ENCODE measurements at places on chromosomes 3 and 15.

DNA sequence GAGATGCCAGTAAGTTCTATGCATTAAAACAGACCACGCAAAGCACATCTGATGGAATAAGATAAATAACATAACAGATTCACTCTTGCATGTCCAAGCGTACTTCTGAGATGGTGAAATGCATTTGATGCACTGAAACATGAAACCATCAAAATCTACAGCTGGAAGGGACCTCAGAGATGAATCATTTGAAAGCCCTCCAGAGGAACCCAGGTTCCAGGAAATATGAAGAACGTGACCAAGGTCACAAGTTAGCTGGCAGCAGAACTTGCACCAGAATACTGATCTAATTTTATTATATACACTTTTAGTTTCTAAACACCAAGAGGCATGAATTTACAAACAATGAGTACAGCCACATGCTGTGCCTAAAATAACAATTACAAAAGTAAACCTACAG lies 957.1 kb downstream of the FHIT start:
- DNase-seq: no peak
- H3K4me1 ChIP-seq: no peaks in the 10 kb centered on the region
- H3K36me3 ChIP-seq: no peaks in the 10 kb centered on the region
- no peaks in the 10 kb centered on the region for H3K27me3 ChIP-seq
- no peak overlapping the region for H3K4me3 ChIP-seq

DNA sequence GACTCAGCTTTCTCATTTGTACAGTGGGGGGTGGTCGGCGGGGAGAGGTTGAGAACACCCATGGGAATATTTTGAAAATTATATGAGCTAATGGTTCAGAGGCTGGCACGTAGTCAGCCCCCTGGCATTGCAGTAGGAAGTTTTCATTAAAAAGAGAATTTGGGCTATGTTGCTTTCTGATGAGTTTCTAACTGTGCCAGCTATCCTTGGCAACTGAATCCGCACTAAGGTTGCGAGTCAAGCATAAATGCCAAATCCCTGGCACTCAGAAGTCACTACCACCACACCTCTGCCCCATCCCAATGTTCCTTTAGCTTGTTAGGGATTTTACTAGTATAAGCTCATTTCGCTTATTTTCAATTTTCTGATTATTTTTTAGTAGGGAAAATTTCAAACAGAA lies 91.6 kb downstream of the DNASE1L3 start:
- no peak overlapping the region for H3K27ac ChIP-seq
- DNase-seq: no peak
- H3K4me1 ChIP-seq: peaks cover 23% of the 10 kb centered on the region
- peaks cover 38% of the 10 kb centered on the region for H3K36me3 ChIP-seq
- no peaks in the 10 kb centered on the region for H3K27me3 ChIP-seq
- no peak overlapping the region for H3K4me3 ChIP-seq

GRCh38 chr3:124203292-124203691 lies 211.4 kb upstream of the ROPN1 start:
- H3K27me3 ChIP-seq: no peaks in the 10 kb centered on the region
- no peak overlapping the region for H3K27ac ChIP-seq
- H3K4me3 ChIP-seq: no peak overlapping the region
- no peaks in the 10 kb centered on the region for H3K4me1 ChIP-seq

DNA sequence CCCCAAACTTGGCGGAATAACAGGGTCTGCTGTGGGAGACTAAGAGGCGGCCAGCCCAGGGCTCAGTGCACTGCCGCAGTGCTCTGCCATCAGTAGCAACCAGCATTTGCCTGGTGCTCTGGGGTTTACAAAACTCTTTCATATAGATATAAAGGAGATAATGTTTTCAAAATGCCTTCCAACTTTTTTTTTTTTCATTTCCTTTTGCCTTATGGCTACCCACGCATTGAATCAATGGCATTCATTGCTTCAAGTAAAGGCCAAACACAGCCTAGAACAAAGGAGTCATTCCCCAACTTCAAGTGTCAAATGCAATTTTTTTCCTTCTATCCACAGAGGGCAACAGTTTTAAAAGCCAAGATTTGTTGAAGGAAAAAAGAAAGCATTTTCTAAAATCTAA lies 11.6 kb upstream of the SLC24A5 start:
- no peak overlapping the region for H3K4me3 ChIP-seq
- no peak for DNase-seq
- H3K27me3 ChIP-seq: no peaks in the 10 kb centered on the region
- no peaks in the 10 kb centered on the region for H3K4me1 ChIP-seq
- H3K36me3 ChIP-seq: no peaks in the 10 kb centered on the region
- H3K27ac ChIP-seq: no peak overlapping the region

DNA sequence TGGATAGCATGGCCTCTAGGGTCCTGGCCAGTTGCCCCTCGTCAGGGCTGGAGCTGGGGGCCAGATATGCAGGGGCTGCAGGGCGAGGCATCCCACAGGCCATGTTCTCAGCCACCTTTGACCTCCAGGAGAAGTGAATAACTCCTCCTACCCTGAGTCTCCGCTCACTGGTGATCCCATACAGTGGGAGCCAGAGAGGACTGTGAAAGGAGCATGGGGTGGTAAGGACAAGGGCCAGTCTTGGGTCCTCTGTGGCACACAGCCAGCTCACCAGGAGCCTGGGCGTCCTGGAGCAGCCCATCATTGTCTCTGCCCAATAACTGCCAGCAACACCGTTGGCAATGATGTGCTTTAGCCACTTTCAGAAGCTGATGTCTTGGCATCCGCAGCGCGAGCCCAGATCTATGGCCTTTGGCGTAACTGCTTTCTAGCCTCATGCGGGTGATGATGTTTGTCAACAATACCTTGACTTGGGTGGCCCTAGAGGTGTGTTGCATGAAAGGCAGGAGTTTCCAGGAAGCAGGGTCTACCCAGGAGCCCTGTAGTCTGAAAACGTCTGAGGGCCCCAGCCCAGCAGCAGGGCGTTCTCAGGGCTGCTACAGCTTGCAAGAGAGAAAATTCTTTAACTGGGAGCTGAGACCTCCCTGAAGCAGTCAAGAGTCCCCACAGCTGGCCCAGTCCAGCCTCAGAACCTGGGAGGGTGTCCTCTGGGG lies 61.1 kb upstream of the IQSEC1 start:
- H3K27ac ChIP-seq: no peak overlapping the region
- no peak overlapping the region for H3K4me3 ChIP-seq
- DNase-seq: no peak
- no peaks in the 10 kb centered on the region for H3K36me3 ChIP-seq
- H3K27me3 ChIP-seq: no peaks in the 10 kb centered on the region
- no peaks in the 10 kb centered on the region for H3K4me1 ChIP-seq

DNA sequence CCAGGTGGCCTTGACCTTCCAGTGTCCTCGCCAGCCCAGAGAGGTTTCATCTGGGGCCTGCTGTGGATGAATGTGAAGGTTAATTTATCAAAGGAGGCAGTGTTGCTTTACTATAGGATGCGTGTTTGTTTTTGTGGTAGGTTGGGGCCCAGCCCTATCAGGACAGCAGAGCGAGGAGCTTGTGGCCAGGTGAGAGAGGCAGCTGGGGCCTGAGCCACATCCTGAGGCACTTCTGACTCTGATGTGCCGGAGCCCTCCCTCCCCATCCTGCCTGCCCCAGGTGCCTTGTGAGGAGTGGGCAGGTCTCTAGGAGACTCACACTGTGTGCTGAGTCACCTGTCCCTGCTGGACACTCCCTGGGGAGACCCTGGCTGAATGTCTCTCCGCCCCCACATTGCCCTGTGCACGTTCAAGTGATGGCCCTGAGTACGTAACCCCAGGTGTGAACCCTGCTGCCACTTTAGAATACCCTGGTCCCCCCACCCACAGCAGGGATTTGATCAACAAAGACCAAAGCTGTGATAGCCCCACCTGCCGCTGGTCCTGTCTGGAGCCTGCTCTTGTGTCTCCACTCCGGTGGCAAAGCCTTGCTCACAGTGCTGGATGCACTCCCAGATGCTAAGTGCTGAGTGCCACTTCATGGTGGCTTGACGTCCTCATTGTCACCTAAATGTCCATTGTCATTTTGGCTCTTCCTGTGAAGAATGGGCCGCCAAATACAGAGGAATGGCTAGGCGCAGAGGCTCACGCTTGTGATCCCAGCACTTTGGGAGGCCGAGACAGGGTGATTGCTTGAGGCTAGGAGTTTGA lies 16.0 kb downstream of the FBLN2 start:
- H3K4me3 ChIP-seq: no peak overlapping the region
- H3K27me3 ChIP-seq: no peaks in the 10 kb centered on the region
- H3K36me3 ChIP-seq: no peaks in the 10 kb centered on the region

GRCh38 chr3:183354874-183355273 lies 73.5 kb downstream of the MCF2L2 start:
- no peak overlapping the region for H3K4me3 ChIP-seq
- no peaks in the 10 kb centered on the region for H3K27me3 ChIP-seq
- no peak for DNase-seq
- no peak overlapping the region for H3K27ac ChIP-seq

GRCh38 chr3:27078246-27078913 lies 290.8 kb downstream of the NEK10 start:
- no peaks in the 10 kb centered on the region for H3K36me3 ChIP-seq
- H3K27me3 ChIP-seq: no peaks in the 10 kb centered on the region
- H3K27ac ChIP-seq: no peak overlapping the region
- H3K4me1 ChIP-seq: no peaks in the 10 kb centered on the region
- DNase-seq: no peak

DNA sequence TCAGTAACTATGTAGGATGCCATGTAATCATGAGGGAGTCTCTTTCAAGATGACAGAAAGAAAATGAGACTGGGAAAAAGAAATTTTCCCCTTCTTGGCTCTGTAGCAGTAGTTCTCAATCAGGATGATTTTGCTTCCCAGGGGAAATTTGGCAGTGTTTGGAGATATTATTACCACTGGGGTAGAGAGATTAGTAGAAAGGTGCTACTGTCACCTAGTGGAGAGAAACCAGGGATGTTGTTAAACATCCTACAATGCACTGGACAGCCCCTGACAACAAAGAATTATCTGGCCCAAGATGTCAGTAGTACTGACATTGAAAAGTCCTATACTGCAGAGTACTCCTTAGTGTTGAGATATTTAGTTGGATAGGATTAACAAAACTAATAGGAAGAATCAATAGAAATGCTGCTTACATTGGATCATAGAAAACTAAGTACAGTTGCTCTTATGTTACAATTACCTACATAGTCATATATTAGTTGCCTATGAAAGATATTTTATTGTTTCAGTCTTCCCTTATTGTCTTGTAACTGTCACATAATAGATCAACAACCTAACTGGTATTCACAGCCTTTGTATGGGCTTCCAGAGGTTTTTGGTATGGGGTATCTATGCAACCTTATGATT lies 433.3 kb downstream of the RAP2B start:
- DNase-seq: no peak
- no peaks in the 10 kb centered on the region for H3K4me1 ChIP-seq
- H3K27ac ChIP-seq: no peak overlapping the region
- no peaks in the 10 kb centered on the region for H3K36me3 ChIP-seq
- no peaks in the 10 kb centered on the region for H3K27me3 ChIP-seq
- H3K4me3 ChIP-seq: no peak overlapping the region

- H3K27ac ChIP-seq: no peak overlapping the region
- H3K27me3 ChIP-seq: no peaks in the 10 kb centered on the region
- H3K4me1 ChIP-seq: no peaks in the 10 kb centered on the region
- H3K4me3 ChIP-seq: no peak overlapping the region
Measured at GRCh38 chr3:13525827-13526625, 22.9 kb upstream of the FBLN2 start.

GRCh38 chr3:110938629-110939028 lies 133.0 kb upstream of the NECTIN3 start:
- H3K27me3 ChIP-seq: peaks cover 3% of the 10 kb centered on the region
- DNase-seq: no peak
- no peaks in the 10 kb centered on the region for H3K4me1 ChIP-seq
- no peak overlapping the region for H3K4me3 ChIP-seq
- no peak overlapping the region for H3K27ac ChIP-seq
- no peaks in the 10 kb centered on the region for H3K36me3 ChIP-seq

GRCh38 chr3:152574461-152575079 lies 260.4 kb upstream of the P2RY1 start:
- no peak for DNase-seq
- no peak overlapping the region for H3K27ac ChIP-seq
- no peaks in the 10 kb centered on the region for H3K27me3 ChIP-seq
- no peaks in the 10 kb centered on the region for H3K36me3 ChIP-seq

DNA sequence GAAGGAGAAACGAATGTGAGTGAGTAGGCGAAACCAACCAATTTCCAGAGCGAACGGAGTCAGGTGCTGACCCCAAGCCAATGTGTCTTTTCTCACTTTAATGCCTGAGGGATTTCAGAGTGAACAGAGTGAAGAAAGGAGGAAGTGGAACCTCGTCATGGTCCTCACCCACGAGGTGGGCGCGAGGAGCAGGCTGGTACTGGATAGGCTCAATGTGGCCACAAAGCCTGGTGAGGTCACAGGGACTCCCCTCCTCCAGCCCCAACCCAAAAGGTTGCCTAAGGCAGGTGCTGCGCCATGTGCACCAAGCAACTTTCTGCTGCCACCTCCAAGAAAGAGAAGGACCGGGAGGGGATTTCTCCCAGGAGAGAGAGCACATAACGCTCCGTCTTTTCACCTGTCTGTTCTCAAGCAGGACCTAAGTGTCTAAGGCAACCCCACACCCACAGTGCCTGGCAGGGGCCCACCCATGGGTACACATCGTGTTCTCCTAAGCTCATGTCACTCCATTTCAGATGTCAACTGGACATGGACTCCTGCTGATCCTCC lies 3.8 kb downstream of the NRROS start:
- peak overlapping the region; percentile 33 for H3K4me3 ChIP-seq
- H3K36me3 ChIP-seq: peaks cover 19% of the 10 kb centered on the region
- H3K27me3 ChIP-seq: no peaks in the 10 kb centered on the region
- peaks cover 24% of the 10 kb centered on the region for H3K4me1 ChIP-seq

DNA sequence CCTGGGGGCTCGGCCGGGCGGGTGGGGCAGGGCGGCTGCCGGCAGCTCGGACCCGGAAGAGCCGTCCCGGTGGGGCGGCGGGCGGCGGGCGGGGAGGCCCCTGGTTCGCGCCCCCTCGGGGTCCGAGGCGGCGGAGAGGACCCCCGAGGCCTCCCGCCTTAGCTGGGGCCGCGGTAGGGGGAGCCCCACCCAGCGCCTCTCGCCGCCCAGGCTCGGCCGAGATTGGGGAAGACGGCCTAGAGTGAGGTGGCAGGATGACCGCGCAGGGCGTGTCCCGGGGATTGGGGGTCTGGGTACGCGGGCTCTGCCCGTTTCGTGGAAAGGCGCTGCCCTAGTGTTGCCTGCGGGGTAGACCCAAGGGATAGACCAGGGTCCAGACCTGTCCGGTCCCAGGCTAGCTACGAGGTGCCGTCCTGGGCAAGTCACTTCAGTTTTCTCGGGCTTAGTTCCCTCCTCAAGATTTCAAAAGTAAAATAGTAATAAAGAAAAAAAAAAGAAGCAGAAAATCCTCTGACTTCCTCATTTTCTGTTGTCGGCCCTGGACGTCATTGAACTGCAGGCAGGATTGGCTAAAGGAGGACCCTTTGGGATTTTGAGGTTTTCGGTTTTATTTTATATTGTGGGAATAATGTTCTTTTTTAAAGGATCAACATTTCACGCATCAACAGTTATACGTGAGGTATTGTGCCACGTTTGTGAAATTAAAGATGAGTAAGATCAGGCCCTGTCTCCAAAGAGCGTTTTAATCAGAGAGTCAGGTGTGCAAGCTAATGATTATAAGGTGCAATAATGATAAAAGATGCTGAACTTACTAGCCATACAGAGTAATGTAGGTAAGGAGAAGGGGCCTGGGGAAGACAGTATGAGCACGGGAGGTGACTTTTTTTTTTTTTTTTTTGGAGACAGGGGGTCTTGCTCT lies 679 bp downstream of the IQGAP1 start:
- H3K4me3 ChIP-seq: peak overlapping the region; percentile 98
- no peak for DNase-seq
- H3K27me3 ChIP-seq: no peaks in the 10 kb centered on the region
- H3K36me3 ChIP-seq: peaks cover 17% of the 10 kb centered on the region

GRCh38 chr3:48118322-48118721 lies 69.9 kb downstream of the CDC25A start:
- H3K4me1 ChIP-seq: peaks cover under 1% of the 10 kb centered on the region
- H3K4me3 ChIP-seq: no peak overlapping the region
- no peak for DNase-seq
- no peaks in the 10 kb centered on the region for H3K27me3 ChIP-seq
- H3K36me3 ChIP-seq: no peaks in the 10 kb centered on the region
- no peak overlapping the region for H3K27ac ChIP-seq

Data from T-cell (primary cell).